Fibroblast of pulmonary artery (primary cell): ENCODE measurements at places on chromosomes 5 and 9.

GRCh38 chr5:112183874-112184273 is 235.2 kb downstream of the EPB41L4A start:
- no peak for DNase-seq

DNA sequence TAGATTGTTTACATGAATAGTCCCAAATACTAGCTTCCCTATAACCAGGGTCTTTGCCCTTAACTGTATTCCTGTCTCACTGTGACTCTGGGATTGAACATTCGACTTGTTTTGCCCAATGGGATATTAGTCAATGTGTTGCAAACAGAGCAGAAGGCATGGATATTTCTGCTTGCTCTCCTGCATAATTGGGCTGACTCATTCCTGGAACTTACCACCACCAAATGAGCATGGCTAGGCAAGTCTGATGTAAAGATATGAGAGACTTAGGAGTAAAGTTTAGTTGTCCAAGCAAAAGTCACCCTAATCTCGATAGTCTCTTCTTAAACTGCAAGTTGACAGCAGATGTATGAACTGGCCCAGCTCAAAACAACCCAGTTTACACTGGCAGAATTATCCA is 273.5 kb upstream of the CCNG1 start:
- no peak for DNase-seq

- DNase-seq = no peak
These were observed 52.0 kb downstream of the EXD3 start for GRCh38 chr9:137370865-137371520.

- DNase-seq = peak; percentile 48
These were observed 114.5 kb upstream of the NR5A1 start for GRCh38 chr9:124621371-124622328.

- DNase-seq = no peak
These were observed 586.5 kb downstream of the CETN3 start for GRCh38 chr5:89823046-89823445.

GRCh38 chr5:10333154-10334006 is 20.1 kb upstream of the MARCHF6 start:
- peak; percentile 39 for DNase-seq

GRCh38 chr9:98150721-98151120 is 31.7 kb upstream of the TRIM14 start:
- DNase-seq = no peak

DNA sequence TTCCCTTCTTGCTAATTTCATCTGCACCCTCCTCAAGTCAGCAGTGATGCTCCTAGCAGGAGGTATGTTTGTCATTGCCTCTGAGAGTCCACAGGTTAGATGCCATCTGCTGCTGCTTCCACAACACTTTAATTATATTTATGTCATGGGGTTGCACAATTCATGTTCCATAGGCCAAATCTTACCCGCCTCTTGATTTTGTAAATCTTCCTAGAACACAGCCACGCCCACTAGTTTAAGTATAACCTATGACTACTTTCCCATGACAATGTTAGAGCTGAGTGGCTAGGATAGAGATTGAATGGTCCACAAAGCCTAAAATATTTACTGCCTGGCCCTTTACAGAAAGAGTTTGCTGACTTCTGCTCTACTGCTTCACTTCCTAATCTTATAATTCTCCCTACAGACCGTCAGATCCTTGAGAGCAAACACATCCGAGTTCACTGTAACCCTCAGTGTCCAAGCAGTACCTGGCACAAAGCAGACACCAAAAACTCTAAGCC is 21.1 kb downstream of the LIFR start:
- peak; percentile 27 for DNase-seq

GRCh38 chr5:113081881-113082546 is 105.4 kb downstream of the DCP2 start:
- DNase-seq = peak; percentile 83

- peak; percentile 7 for DNase-seq
These were observed 269.4 kb upstream of the KLF9 start for GRCh38 chr9:70683841-70684240.

DNA sequence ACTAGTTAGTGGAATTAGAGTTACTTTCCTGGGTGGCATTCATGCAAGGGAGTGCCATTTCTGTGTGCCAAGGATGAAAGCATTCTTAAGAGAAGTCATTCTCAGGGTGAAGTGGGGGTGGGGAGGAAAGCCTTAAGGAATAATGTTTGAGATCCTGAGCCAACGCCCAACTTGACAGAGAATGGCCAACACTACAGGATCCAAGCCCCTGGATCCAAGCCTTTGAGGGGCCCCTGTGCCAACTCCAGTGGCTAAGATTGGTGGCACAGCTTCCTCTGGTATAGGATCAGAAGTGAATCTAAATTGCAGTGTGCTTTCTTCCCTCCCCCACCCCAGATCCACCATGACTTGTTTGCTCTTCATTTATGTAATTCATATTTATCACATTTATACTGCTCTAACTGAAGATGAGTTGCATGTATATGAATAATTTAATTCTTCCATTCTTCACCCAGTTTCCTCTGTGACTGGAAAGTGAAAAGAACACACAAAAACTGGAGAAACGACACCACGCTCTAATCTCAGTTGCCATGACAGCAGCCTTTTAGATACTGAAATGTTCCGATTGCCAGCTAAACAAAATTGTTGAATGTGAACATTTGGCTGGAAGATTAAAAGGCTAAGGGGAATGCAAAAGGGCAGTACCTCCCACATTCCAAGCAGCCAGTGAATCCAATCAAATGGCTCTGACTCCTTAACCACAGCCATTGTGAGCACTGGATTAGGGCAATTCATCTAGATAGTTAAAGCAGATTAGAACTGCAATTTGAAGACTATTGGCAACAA is 4.5 kb downstream of the ZNF608 start:
- DNase-seq = peak; percentile 95
